ENCODE measurements at places on chromosomes 1 and 21.
A peak's percentile ranks its signal among the peaks of the same experiment; 100 is the strongest.

GRCh38 chr1:75707191-75707590, 17.3 kb upstream of the ACADM start:
- no peak for DNase-seq

- no peak for DNase-seq
Measured at GRCh38 chr1:95723346-95723745, 489.3 kb downstream of the RWDD3 start.

- DNase-seq, result no peak
Measured at GRCh38 chr1:155694167-155694566, 5.3 kb downstream of the DAP3 start.

DNA sequence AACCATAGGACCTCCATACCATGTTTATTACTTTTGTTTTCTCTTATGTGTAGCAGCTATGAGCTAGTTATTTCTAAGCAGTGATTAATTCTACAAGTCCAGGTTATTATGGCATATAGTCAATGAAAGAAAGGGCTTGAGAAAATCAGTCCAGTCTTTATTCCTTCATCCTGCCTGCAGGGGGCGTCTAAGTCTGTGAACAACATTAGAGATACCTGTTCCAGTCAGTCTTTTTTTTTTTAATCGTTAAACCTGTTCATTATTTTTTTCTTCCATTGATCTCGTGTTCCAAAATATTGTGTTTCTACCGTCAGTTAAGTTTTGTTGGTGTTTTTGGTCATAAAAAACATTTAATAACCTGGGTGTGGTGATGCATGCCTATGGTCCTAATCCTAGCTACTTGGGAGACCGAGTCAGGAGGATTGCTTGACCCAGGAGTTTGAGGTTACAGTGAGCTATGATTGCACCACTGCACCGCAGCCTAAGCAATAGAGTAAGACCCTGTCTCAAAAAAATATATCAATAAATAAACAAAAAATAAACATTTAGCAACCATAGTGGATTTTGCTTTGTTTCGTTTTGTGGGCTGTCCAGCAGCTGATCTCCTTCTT, 29.4 kb upstream of the CD2 start:
- DNase-seq, result no peak

DNA sequence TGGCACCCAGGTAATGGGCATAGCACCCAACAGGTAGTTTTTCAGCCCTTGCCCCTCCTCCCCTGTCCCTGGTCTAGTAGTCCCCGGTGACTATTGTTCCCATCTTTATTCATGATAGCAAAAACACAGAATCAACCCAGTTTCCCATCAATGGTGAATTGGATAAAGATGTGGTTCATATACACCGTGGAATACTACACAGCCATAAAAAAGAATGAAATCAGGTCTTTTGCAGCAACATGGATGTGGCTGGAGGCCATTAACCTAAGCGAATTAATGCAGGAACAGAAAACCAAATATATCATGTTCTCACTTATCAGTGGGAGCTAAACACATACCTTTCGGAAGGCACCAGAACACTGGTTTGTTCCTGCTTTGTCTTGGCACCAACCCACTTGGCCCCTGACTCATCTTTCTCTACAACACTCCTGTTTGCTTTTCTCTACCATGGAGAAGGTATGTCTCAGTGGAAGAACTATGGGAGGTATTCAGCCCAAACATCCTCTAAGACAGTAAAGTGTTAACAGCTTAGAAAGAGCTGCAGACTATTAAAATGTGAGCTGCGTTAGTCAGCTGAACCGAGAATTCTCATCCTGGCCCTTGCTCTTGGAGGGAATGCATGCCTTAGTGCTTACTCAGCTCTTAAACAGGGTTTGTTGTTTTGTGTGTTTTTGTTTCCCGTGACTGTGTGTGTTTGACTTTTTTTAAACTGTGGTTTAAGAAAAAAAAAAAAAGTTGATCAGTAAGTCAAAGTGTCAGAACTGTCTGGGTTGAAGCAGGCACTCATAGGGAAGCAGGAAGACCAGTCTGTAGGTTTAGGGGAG, 203.0 kb downstream of the TOMM20 start:
- peak; percentile 96 for DNase-seq

DNA sequence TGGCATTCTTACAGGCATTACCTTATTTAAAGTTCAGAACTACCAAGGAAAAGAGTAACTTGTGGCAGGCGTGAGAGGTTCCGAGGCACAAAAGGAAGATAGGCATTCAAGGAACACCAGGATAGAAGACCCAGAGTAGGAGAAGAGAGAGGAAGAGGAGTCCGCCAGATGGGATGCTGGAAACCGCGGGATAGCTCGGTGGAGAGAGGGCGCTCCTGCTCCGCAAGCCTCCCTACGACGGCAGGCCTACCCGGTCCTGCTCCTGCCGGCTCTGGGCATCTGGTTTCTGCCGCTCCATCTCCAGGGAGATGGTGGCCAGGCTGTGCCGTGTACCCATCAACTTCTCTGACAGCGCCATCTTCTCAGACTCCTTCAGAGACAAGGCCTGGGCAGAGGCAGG, 5.4 kb upstream of the NBPF1 start:
- peak; percentile 84 for DNase-seq

DNA sequence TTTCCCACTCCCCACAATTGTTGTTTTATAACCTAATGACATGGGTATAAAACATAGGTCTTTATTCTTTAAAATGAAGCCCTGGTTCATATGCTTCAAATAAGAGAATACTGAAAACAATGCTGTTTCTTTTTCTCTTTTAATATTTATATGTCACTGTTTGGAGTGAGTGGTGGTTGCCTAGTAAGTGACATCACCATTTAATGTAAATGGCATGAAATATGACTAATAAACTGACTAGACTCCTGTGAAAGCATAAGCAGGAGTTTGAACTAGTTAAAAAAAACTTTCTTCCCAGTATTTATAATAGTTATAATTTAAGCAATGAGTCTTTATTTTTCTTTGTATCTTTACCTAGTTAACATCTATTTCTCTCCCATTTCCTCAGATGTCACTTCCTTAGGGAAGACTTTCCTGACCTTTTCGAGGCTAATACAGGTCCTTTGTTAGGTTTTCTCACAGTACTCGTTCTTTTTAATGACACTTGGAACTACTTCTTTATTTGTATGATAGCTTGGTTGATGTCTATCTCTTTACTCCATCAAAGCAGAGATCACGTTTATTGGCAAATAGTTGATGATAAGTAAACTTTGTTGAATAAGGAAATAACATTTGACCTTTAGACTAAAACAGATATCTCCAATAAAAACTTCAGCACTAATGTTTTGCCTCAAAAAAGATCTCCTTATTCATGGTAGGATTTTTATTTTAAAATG, 105.4 kb upstream of the PDC start:
- DNase-seq, result no peak

DNA sequence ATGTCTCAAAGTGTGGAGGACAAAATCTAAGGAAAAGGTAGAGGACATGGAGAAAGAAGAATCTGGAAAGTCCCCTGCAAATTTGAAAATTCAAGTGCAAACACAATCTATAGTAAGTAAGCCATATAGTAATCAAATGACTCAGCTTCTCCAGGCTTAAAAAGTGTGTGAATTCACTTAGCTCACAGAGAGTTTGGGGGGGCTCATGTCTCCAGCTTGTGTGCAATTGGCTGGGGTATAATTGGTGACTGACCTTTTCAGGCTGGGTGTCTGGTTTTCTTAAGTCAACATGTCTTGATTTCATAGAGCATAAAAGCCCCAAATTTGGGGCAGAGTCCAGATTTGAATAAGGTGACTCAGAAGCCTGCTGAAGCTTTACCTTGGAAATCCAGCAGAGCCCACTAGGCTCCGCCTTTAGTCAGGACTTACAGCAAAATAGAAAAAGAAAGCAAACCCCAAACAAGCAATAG, 8.6 kb downstream of the CLDN14 start:
- no peak for DNase-seq

DNA sequence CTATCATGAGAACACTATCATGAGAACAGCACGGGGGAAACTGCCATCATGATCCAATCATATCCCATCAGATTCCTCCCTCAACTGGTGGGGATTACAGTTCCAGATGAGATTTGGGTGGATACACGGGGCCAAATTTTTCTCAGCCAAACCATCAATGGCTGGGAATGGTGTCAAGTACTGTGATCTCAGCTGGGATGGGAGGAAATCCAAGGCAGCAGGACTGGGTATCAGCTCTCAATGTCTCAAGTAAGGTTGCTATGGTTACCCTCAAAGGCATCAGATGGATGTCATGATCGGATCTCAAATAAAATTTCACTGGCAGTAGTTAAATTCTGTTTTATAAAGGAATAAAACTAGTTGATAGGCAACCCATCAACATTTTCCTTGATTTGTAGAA, 399.0 kb downstream of the KCNT2 start:
- no peak for DNase-seq

DNA sequence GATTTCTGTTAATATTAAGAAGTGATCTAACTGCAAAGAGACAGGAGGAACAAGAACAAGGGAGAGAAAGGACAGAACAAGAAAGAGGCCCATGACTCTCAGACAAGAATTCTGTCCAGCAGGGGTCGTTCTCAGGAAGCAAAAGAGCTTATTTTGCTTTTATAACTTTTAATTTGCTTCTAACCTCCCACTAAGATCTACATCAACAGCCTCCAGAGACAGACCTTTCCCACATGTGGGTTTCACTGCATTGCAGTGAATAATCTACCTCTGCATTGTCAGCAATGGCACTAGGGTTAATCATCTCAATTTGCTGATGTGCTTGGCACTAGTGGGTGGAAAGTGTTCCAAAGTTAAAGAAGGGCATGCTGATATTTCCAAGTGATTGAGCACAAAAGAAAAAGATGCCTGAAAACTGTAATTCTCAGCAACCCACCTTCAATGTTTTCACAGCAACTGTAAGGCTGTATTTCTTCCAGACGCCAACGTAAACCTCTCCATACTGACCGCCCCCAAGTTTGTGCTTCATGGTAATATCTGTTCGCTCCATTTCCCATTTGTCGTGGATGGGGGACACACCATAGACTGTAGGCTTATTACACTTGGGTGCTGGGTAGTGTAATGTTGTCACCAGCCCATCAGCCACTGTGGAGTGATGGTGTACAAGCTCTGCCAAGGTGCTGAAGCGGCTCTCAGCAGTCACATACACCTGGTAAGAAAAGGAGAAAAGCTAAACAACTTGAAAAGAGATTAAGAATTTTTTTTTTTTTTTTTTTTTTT, 39.5 kb downstream of the TOR3A start:
- no peak for DNase-seq

DNA sequence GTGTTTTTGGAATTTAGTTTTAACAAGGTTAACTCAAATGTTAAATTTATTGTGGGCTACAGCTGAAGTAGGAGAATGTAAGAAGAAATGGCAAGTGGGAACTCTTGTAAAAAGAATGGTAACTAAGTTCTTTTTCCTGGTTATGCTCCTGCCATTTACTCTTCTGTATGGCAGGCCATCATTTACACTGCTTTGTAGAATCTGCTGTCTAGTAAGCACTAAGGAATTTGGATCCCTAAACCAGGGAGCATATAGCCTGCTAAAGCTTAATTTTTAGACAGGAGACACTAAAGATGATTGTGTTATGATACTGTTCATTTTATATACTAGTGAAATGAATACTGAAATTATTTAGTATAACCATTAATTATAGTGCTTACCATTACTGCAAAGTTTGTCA, 85.3 kb downstream of the CAMTA1 start:
- no peak for DNase-seq

DNA sequence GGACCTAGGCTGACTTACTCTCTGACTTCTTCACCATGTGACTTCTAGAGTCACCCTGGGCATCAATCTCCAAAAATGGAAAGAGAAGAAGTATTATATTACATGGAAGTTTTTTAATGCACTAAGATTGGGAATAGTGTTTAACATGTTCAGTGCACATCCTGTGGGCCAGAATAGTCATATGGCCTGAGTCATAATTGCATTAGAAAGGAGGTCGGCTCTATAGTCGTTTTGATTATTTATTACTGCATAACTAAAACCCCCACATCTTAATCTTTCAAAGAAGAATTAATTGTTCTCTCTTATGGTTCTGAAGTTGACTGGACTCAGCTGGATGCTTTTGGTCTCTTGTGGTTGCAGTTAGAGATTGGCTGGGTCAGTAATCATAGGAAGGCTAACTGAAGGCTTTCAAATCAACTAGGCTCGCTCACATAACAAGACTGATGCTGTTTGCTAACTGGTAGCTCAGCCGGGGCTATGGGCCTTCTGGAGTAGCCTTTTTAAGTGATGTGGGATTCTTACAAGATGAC, 810.6 kb upstream of the ADGRL4 start:
- DNase-seq, result no peak

DNA sequence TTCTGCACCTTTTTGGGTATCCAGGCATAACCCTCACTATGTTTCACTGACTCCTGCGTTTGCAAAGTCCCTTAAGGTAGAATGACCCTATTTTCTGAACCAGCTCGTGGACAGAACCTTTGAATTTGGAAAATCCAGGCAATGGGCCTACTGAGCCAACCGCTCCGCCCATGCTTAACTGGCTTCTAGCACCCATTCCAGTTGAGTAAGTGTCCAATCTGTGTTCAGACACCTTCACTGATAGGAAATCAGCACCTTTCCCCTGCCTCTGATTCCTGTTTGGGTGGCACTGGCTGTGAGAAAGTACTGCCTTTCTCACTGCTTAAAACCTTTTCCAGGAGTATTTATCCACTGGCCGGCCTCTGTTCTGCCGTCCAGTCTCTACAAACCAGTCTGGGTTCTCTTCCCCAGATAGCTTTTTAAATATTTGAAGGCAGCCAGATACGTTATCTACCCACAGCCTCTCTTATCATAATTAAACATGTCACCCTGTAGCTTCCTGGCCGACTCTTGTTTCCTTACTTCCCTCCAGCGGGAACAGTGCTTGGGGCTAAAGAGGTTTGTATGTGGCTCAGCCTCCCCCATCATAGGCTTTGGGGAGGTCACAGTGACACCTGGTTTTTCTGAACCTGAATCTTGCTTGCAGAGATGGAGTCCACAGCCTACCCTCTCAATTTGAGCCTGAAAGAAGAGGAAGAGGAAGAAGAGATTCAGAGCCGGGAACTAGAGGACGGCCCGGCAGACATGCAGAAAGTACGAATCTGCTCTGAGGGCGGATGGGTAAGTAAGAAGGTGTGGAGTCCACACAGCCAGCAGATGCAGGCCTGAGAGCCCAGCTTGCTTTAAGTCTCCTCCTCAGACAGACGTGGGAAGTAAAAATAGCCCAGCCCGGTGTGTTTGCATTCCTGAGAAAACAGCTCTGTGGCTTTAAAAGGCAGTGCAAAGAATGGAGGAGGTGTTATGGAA, 1.3 kb downstream of the POGK start:
- peak; percentile 79 for DNase-seq

DNA sequence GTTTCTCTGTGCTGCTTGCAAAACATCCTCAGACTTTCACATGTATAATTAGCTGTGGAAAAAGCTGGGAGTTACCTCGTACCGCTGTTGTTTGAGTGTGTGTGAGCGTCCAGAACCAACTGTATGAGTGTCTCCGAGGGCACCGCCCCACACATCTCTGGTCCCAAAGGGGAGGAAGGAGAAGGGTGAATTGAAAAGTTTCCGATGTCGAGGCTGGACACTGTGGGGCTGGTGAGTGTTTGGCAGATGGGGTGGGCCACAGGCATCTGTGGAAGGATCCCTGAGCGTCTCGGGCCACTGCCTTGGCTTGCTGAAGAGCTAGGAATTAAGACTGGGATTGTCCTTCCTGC, 1.2 kb downstream of the ATP2B4 start:
- DNase-seq, result no peak

- no peak for DNase-seq
Measured at GRCh38 chr1:105416261-105416660, 1640.2 kb upstream of the PRMT6 start.

- no peak for DNase-seq
Measured at GRCh38 chr1:65505547-65506300, 85.3 kb downstream of the LEPR start.
